ENCODE measurements at places on chromosomes 1 and 21.

- DNase-seq = no peak
Observed at GRCh38 chr1:158163000-158163947, 17.4 kb upstream of the CD1D start.

DNA sequence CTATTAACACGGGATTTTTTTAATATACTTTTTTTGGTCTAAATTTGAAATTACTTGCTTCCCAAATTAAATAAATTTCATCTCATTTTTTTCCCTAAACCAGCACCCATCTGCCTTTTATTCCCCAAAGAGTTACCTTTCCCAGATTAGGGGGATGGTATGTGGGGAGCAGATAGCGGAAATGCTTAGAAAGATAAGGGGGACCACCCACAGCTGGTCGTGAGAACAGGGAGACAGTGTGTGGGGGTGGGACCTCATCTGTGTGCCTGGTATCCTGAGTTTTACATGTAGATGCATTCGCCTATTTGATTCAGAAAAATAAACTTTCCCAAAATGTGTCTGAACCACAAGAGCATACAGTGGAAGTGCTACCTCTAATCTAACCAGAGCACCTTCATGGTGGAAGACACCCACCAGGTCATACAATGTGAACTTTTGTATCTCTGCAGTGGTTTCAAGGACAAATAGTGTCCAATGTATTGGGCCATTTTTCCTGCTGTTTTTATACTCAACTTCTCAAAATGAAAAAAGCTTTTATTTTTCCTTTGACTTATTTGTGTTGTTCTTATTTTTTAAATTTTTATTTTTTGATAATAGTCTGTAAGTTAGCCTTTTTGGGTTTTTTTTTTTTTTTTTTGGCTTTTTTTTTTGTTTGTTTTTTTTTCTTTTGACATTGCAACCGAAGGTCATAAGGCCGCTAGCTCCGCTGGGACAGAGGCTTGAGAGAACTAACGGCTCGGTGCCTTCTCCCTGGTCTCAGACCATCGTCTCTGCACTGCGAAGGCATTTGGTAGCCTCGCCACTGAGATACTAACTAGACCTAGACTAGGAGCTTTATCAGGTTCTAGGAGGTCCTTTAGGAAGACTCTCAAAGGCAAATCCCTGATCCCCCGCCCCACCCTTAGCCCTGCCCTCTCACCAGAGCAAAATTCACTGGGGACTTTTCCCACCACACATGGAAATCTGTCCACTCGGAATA, 263.2 kb downstream of the TM2D1 start:
- DNase-seq = no peak

DNA sequence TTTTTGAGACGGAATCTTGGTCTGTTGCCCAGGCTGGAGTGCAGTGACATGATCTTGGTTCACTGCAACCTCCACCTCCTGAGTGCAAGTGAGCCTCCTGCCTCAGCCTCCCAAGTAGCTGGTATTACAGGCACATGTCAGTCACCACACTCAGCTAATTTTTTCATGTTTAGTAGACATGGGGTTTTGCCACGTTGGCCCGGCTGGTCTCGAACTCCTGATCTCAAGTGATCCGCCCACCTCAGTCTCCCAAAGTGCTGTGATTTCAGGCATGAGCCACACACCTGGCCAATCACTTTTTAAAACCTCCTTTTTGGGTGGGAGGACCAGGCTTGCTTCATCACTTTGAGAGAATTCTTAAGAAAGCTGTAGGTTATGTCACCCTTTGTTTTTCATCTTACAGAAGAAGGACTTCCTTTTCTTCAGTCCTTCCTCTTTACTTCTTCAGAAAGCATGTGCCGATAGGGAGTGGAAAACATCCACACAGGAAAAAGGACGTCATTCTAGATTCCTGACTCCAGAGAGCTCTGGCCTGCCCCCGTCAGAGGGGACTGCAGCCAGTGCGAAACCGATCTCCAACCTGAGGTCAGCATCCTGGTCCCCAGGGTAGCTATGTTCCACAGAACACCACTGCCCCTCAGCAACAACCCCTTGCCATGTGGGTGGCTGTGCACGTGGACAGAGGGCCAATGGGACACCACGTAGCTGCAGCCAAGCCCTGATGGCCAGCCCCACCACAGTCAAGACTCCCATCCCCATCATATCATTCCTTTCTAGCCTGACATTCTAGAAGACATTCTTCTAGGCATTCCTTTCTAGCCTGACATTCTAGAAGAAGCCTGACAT, 21.9 kb downstream of the NCF2 start:
- DNase-seq = no peak

- DNase-seq = no peak
Observed at GRCh38 chr1:30054126-30054525, 669.3 kb downstream of the MATN1 start.
